ENCODE measurements at places on chromosomes 16 and 17.

DNA sequence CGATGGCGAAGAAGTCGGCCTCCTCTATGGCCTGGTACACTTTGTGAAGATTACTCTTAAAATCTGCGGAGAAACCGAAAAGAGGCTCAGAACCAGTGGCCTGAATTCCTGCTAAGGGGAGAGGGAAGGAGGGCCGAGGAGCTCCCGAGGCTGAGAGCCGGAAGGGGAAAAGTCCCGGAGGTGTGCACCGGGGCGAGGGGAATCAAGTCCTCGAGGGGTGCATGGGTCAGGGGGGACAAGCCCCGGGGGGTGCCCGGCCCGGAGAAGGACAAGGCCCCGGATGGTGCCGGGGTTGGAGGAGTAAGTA is 495 bp downstream of the PARN start:
- no peak for DNase-seq

GRCh38 chr16:77993111-77993985 is 29.0 kb upstream of the CLEC3A start:
- no peak for DNase-seq

GRCh38 chr17:30312226-30312625 is 20.5 kb upstream of the BLMH start:
- no peak for DNase-seq

DNA sequence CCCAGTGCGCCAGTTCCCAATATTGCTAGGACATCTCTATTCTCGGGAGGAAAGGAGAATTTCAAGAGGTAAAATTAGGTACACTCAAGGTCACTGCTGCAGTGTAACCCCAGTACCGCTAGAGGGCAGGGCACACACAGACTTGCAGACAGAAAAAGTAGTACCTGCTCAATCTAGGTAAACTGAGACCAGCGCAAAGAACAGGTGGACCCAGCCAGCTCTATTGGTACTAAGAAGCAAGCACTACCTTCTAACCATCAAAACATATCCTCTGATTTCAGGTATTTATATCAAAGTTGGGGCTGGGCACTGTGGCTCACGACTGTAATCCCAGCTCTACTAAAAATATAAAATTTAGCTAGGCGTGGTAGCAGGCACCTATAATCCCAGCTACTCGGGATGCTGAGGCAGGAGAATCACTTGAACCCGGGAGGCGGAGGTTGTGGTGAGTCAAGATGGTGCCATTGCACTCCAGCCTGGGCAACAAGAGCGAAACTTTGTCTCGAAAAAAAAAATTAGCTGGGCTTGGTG is 3.6 kb upstream of the WDR81 start:
- peak; percentile 44 for DNase-seq

GRCh38 chr17:65455154-65455971 is 106.1 kb downstream of the AXIN2 start:
- no peak for DNase-seq

GRCh38 chr17:914561-914960 is 65.0 kb downstream of the NXN start:
- no peak for DNase-seq

DNA sequence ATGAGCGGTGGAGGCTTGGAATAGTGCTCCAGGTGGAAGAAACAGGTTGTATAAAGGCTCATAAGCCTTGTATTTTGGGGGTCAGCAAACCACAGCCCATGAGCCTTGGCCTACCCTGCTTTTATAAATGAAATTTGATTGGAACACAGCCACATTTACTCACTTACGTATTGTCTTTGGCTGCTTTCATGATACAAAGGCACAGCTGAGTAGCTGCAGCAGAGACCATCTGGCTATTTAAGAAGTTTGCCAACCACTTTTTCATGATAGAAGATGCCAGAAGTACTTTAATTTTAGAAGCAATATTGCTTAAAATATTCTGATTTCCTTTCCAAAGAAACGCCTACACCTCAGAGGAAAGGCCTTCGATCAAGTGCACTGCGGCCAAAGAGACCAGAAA is 73.8 kb downstream of the C17orf58 start:
- DNase-seq, result no peak
